ENCODE measurements at places on chromosomes 3 and 15. TPM values are rescaled to one million over a fixed set of nuclear protein-coding genes. Genes with fewer than 3 reads are reported as not detected.

DNA sequence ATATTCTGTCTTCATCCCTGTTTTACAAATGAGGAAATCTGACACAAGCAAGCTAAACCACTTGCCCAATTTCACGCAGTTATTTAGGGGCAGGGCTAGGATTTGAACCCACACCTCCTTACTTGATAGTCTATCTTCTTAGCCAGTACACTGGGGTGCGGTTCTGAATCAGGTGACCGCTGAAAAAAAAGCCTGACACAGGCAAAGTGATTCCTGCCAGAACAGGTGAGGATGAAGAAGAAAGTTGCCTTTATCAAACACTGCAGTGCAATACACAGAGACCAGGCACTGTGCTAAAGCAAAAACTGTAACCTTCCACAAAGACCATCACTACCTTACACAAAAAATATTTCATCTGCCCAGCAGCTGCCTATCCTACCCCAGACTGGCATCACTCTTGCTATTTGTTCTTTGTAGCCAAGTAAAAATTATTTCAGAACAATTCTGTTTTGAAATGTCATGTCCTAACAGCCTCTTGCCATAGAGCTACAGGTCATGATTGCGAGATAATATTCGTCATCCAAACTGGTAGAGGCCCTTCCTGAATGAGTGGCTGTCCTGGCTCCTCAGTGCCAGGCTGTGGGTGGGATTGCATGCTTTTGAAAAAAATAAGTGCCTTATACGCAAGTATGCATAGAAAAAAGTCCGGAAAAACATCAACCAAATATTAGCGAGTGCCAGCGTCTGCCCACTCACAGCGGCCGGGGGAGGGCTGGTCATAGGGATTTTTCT is 142.3 kb upstream of the TPM1 start:
- DNase-seq = no peak

DNA sequence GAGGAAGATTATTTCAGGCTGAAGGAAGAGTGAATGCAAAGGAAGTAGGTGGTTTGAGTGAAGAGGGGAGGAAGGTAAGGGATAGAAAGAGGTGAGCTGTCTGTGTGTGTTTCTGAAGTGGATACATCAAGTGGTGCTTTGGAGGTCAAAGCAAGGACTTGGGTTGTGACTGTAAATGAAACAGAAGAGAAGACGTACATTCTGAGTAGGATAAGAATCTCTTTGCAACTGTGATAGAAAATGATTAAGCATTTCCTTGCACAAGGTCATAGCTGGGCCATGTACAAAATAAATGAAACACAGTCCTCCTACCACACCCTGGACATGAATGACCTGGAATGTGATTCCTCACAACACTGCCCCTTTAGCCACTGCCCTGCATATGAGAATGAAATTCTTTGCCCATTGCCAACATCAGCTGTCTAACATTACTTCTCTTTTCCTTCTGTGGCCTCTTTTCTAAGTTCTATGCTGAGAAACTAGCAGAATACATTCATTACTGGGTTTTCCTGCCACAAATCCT is 28.3 kb upstream of the MINDY4B start:
- DNase-seq = no peak

DNA sequence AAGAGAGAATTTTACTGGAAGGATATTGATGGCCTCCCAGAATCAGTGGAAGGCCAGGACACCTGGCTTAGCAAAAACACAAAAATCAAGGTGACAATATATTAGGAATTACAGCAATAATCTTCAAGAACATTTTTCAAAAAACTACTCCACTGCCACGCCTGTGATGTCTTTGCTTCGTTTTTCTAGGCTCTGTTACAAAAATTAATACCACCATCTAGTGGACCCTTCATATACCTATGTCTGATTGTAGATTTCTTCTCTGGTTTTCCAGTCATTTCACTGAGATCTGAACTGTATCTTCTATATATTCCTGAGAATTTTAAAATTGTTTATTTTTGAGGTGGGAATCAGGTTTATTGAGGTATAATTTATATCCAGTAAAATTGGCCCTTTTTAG is 5.6 kb upstream of the SLC33A1 start:
- DNase-seq = no peak

The LRRC34 gene
- 2.7 TPM for total RNA-seq

GRCh38 chr3:119304201-119304713 is 10.1 kb downstream of the ARHGAP31 start:
- no peak for DNase-seq

The CRYGS gene
- 0.94 TPM for total RNA-seq

The TEX264 gene
- total RNA-seq = 44.1 TPM

DNA sequence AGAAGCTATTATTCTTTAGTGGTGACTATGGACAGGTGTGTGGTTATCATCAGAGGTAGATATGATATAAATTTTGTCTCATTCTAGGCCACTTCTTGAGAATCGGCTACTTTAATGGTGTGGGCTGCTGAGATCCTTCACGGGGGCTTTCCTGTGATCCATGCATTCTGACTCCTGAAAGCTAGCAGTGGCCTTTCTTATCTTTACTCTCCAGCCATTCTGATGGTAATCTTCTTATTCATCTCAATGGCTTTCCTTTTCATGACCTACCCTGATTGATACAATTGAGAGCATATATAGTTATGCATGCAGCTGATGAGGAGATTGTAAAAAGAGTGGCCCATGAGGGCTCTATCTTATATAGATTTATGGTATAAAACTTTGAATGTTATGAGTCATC is 78.3 kb upstream of the ZPLD1 start:
- DNase-seq = no peak

- DNase-seq = no peak
These were observed 9.5 kb downstream of the SOX2 start for GRCh38 chr3:181721046-181721875.

DNA sequence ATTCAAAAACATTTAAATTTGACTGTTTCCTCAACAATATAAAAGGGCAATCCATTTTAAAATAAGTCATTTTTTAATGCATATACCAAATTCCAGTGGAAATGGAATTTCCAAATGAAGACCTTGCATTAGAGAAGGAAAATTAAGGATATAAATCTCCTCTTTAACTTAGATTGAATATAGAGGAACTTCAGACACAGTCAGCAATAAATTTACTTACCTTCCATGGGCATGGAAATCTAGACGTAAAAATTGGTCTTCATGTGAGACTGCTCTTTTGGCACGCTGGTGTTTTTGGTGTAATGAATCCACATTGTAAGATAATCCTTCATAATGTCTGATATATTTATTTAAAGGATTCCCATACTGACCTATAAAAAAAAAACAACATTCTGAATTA is 32.1 kb downstream of the ADAM10 start:
- DNase-seq = no peak

DNA sequence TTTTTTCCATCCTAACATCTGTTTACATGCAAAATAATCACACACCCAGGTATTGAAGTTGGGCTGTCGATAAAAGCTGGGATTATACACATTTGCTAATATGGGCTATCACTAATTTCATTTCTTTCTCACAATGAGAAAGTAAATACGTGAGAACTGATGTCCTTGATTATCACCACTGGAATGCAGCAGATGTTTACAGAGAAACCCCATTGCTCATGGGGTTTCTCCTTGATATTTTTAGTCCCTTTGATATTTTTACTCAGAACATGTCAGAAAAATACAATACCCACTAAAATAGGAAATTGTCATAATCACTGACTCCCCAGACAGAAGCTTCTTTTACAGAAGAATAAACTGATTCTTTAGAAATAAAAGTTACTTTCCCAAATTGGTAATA is 535.1 kb upstream of the CCDC54 start:
- DNase-seq = no peak

The MLF1 gene
- total RNA-seq = 199 TPM

GRCh38 chr15:57565311-57565710 is 26.4 kb upstream of the MYZAP start:
- no peak for DNase-seq

DNA sequence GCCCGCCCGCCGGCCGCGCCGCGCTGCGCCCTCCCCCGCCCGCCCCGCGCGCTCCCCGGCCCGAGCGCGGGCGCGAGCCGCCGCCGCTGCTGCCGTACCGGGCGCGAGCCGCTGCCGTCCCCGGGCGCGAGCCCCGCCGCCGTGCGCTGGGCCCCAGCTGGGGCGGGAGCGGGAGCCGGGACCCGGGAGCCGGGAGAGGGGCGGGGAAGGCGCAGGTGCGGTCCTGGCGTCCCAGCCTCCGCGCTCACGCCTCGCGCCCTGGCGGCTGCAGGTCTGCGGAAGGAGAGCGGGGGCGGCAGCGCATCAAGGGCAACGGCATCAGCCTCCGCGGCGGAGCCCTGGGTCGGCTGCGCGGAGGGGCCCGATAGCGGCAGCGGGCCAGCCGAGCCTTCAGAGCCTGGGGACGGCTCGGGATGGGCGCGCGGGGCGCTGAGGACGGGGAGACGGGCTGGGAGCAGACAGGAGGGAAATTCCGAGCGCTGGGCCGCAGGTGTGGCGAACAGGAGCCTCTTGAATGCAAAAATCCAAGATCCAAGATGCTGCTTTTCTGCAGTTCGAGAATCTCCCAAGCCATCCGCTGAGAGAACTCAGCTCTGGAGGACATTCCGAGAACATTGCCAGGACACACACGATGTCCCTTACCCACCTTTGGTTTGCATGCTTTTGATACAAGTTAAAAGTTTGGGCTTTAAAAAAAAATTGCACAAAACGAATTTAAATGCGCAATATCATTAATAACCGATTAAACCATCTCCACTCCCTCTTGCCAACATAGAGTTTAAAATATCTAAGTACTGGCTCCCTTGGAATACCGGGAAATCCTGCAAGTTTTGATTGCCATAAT is 251.1 kb downstream of the TJP1 start:
- peak; percentile 44 for DNase-seq

The TMCO5A gene
- total RNA-seq = not detected

The SCG5 gene
- 0.91 TPM for total RNA-seq

DNA sequence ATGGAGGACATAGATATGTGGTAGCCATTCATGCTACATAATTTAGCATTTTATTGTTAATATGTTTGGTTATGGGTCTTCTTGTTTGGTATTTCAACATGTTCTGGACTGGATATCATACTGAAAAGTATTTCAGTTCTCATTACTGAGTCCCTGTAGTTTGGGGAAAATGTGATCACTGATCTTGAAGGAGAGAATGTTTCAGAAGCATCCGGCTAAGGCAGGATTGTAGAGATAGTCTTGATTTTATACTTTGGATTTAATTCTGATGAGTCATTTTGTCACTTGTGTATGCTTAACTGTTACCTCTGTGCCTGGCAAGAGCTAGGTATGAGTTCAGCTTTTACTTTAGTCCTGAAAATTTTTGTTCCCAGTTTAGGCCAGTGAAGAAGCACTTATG is 7.1 kb downstream of the CHD2 start:
- no peak for DNase-seq

GRCh38 chr3:194879126-194879877 is 193.6 kb downstream of the FAM43A start:
- no peak for DNase-seq

DNA sequence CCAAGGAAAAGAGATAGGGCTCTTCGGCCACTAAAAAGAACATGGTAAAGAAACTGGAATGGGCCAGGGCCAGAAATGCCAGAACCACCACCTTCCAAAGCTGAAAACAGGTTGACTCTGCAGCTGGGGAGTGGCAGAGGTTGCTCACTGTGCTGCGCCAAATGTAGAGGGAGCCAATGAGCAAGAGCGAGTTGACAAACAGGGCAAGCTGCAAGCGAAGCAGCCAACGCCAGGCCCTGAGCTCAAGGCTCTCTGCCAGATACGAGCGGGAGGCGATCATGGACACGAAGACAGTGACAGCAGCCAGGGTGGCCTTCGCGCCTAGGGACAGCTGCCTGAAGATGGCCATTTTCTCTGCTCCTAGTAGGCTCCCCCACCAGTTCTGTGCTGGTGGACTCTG is 3.1 kb downstream of the GLB1 start:
- DNase-seq = no peak

- DNase-seq = no peak
These were observed 53.6 kb downstream of the FAM98B start for GRCh38 chr15:38507570-38507969.

DNA sequence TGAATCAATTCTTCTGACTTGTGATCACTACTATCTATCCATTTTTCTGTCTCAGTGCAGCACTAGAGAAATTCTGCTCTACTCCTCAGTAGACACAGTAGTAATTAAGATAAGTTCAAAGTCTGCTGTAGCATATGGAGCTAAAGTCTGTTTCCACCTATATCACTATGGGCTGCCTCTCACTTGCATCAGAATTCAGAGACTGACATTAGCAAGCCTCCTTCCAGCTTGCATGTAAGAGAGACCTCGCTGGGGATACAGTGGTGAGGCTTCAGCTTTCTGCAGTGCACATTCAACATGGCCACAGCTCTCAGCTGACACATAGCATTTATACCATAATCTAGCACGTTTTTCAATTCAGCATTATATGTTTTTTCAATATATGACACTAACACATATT is 217.0 kb downstream of the PLOD2 start:
- DNase-seq = no peak

- no peak for DNase-seq
These were observed 74.9 kb upstream of the LRRFIP2 start for GRCh38 chr3:37249294-37249693.

DNA sequence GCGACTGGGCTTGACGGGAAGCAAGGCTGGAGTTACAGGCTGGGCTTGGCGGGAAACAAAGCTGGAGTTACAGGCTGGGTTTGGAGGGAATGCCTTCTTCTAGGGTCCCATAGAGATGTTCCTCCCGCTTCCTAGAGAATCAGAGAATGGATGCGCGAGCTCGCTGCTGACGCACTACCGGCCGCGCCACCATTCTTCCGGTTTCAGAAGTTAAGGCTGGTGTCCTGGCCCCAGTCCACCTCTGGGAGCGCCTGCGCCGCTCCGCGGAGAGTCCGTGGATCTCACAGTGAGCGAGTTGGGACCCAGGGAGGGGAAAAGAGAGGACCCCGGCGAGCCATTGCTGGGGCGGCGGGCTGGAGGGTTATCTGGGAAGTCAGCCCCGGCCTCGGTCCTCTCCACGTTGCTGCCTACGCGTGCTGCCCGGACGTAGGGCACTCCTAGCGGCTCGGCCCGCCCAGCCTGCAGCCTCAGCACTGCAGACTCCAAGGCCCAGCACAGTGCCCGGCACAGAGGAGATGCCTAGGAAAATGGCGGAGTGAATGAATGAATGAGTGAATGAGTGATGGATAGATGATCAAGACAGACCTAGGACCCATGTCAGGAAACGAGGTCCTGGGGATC is at the start of gene ZNF502:
Gene ZNF502, plus strand, starts transcription at position 206 of the 621 bp plus-strand sequence. CDS start 7,602 bp downstream, outside the sequence.
- DNase-seq = peak; percentile 92

DNA sequence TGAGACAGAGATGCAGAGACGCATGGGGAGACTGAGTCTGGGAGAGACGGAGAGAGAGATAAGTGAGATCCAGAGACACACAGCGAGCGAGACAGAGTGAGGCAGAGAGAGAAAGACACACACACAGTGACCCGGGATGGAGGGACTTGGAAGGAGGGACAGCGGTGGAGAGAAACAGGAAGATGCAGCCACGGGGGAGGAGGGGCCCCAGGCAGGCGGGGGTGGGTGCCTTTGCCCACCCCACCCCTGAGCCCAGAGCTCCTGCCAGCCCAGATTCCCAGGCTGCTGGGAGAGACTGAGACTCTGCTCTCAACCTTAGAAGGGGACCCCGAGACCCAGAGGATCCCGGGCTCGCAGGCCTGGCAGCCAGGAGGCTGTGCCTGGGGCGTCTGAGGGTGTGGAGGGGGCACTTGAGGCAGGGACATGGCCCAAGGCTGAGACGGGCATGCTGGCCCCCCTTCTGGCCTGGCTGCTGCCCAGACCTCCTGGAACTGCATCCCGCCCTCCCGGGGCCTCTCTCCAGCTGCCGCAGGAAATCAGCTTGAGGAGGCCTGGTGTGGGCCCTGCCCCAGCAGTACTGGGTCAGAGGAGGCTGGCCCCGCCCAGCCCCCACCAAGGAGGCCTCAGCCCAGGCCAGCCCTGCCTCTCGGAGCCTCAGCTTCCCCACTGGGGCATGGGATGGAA is 18.1 kb downstream of the H1-8 start:
- peak; percentile 90 for DNase-seq

- DNase-seq = peak; percentile 67
These were observed 193.0 kb downstream of the ATP10A start for GRCh38 chr15:25670025-25670554.
